Activated T-helper 17 cell treated with anti-CD3 and anti-CD28 coated beads, Interleukin-2, amount 50 U/mL, for 72 hours (primary cell): ENCODE measurements at places on chromosomes 2 and 18.

- no peak for ATAC-seq
Observed at GRCh38 chr18:22052405-22053105, 116.8 kb upstream of the GATA6 start.

DNA sequence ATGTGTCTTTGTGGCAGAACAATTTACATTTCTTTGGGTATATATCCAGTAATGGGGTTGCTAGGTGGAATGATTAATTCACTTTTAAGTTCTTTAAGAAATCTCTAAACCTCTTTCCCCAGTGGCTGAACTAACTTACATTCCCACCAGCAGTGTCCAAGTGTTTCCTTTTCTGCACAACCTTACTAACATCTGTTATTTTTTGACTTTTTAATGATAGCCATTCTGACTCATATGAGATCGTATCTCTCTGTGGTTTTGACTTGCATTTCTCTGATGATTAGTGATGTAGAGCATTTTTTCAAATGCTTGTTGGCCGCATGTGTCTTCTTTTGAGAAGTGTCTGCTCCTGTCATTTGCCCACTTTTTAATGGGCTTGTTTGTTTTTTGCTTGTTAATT is 43.1 kb upstream of the PTH2R start:
- ATAC-seq, result peak; percentile 46

DNA sequence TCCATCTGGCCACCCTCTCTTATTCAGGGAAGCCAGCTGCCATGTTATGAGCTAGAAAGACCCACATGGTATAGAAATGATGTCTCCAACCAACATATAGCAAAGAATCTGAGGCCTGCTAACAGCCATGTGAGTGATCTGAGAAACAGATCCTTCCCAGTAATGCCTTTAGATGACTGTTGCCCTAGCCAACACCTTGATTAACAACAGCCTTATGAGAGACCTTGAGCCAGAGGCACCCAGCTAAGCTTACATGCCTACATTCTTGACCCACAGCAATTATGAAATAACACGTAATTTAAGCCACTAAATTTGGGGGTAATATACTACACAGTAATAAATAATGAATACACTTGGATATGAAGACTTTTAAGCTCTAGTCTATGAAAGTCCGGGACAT is 13.0 kb downstream of the KANSL1L start:
- no peak for ATAC-seq

DNA sequence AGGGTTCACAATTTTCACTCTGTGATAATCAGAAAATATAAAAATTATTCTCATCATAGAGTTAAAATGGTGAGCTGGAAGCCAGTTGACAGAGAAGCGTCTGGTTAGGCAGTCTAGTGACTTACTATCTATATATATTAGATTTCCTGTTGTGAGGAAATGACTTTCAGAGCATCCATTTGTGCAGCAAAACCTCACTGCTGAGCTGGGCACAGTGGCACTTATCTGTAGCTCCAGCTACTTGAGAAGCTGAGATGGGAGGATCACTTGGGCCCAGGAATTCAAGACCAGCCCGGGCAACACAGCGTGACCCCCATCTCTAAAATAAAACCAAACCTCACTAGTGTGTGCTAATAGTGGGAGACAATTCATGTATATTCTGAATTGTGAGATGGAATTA is 7.2 kb upstream of the KIAA2012 start:
- no peak for ATAC-seq

DNA sequence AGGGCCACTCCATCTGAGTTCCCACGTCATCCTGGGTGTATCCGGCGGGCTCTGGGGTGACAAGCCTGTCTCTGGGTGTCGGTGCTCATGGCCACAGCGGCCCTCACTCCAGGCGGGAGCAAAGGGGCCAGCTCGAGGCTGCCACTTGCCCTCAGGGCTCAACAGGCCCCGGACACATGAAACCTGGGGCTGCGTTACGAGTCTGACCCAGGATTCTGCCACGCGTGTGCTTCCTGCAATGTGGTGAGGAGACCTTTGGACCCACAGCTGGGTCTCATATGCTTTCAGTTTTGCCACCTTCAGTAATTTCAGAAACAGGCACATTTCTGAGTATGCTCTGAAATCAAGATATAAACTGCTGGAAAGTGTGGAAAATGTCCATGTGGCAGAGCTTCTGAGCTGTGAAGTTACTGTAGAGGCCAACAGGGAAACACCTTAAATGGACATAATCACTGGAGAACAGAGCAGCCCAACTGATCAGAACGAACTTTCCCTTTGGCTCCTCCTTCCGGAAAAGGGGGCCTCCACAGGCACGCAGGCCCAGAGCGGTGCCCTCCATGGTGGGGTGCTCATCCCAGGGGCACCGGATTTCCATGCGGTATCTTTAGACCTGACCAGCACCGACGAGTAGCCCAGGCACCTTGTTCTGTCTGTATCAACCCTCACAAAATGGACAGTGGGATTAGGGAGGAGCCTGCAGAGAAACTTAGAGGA is 14.1 kb downstream of the PER2 start:
- ATAC-seq, result no peak

GRCh38 chr2:240429872-240430491 is 5.5 kb upstream of the GPC1 start:
- ATAC-seq, result no peak
